ENCODE measurements at places on chromosomes 7 and 10.

GRCh38 chr10:75375838-75376237 is 25.7 kb downstream of the ZNF503 start:
- no peak for DNase-seq

DNA sequence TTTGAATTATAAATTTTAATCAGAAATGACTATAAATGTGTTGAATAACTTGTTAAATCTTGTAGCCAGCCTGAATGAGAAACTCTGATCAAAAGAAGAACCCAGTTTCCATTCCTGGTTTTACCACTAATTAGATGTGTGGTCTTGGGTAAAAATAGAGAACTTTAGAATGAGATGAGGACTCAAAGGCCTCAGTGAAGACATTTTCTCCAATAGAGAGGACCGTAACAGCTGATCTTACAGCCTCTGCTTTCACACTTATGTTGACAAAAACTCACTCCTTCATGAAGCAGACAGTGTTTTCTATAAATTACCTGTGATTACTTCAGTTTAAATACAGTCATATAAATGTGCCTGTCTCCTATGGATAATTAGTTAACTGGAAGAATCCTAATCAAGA is 200.1 kb upstream of the MEOX2 start:
- DNase-seq, result no peak

DNA sequence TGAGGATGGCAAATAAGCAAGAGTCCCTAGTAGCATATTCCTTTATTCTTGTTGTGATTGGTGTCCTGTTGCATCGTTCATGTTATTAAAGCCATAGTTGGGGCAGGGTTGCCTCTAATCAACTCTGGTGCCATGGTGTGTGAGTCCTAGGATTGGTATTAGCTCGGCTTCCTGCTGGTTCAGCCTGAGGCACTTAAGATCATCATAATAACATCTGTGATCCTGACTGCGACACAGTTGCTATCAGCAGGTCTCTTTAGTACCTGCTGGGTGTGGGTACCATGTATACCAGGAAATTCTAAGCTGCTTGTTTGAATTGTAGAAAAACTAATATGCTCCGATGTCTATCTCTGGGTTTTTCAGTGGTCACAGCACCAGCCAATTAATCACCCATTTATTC is 1.6 kb downstream of the WEE2 start:
- DNase-seq, result no peak

DNA sequence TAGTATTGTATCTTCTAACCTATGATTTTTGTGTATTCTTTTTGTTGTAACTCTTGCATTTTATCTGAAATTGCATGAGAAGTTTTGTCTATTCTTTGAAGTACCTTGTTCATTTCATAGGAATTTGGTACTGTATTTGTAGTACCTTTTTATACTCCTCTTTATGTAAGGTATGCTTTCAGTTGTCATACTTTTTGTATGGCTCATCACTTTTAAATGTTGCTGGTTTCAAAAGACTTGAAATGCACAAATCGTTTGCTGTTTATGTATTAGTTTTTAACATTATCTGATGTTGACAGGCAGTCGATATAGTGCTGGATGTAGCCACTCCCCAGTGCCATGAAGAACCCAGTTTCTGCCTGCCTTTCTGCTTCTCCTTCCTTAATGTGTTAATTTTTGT is 158.1 kb downstream of the SDK1 start:
- no peak for DNase-seq

- no peak for DNase-seq
Observed at GRCh38 chr10:34814223-34814912, 728 bp downstream of the PARD3 start.

GRCh38 chr7:143229054-143229790 is 7.4 kb downstream of the TAS2R40 start:
- no peak for DNase-seq

GRCh38 chr7:116212869-116213268 is 2.5 kb downstream of the TES start:
- DNase-seq, result no peak

- no peak for DNase-seq
Observed at GRCh38 chr10:43222210-43222720, 44.6 kb downstream of the RASGEF1A start.

Measured in activated T-helper 9 cell treated with anti-CD3 and anti-CD28 coated beads, Interleukin-2, amount 50 U/mL, for 16 hours (primary cell).